ENCODE measurements at places on chromosomes 12 and 14.

- peak; percentile 44 for DNase-seq
Observed at GRCh38 chr12:49777800-49778748, 36.7 kb downstream of the TMBIM6 start.

DNA sequence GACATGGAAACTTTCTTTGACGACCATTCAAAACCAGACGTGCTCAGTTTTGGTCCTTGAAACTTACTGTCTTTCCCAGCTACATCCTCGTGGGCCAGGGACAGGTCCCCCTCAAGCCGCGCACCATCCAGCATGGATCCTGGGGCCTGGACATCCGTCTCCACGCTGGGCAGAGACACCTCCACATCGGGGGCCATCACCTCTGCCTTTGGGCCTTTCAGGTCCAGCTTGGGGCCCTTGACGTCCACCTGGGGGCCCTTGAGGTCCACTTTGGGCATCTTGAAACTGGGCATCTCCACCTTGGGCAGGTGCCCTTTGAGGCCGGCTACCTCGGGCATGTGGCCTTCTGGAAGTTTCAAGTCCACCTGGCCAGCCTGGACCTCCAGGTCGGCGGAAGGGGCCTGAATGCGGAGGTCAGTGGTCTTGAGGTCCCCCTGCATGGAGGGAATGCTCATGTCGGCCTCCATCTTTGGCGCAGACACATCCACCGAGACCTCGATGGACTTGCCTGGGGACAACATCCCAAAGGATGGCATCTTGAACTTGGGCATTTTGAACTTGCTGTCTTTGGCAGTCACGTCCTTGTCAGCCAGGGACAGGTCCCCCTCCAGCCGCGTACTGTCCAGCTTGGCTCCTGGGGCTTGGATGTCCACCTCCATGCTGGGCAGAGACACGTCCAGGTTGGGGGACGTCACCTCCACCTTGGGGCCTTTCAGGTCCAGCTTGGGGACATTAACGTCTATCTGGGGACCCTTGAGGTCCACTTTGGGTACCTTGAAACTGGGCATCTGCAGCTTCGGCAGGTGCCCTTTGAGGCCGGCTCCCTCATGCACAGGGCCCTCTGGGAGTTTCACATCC lies 17.1 kb downstream of the PLD4 start:
- no peak for DNase-seq

DNA sequence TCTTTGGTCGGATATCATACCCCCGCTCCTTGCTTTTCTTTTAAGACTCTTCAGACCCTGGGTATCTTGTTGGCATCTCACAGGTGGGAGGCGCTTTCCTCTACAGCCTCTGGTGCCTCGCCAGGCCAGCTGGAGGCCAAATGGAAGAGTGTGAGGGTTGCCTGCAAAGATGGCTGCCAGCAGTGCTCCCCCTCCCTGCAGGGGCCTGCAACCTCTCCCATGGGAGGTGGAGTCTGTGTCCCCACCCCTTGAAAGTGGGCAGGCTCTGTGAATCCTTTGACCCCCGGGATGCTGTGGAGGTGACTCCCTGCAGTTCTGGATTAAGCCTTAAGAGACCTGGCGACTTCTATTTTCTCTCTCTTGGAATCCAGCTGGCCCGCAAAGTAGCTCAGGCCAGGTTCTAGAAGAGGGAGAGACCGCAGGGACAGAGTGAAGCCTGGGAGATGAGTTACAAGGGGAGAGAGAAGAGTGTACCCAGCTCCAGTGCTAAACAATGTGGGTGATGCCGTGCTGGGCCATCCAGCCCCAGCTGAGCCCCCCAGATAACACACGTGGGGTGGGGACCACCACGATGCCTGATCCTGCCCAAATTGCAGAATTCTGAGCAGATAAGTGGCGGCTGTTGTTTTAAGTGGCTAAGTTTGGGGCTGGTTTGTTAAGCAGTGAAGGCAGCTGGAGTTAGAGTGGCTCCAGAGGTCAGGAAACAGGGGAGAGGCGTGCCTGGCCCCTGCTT lies 37.9 kb upstream of the NCOR2 start:
- no peak for DNase-seq

- no peak for DNase-seq
Observed at GRCh38 chr14:61416591-61416990, 95.2 kb downstream of the PRKCH start.

DNA sequence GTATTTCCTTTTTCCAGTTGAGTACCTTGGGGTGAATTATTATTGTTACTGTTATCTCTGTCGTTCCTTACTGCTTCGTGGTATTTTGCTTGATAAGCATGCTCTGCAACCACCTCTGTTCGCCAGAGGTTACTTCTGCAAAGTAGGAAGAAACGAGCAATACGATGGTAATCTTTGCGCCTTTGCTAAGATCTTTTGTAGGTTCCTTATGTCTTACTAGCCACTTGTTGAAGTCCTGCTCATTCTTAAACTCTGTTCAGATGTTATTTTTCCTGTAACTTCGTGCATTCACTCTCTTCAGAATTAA lies 729 bp upstream of the M6PR start:
- no peak for DNase-seq

GRCh38 chr12:11023387-11023786 lies 967 bp upstream of the TAS2R19 start:
- no peak for DNase-seq

GRCh38 chr14:88746052-88746451 lies 46.7 kb downstream of the EML5 start:
- no peak for DNase-seq

GRCh38 chr12:127559349-127560040 lies 707.5 kb upstream of the TMEM132C start:
- peak; percentile 97 for DNase-seq

DNA sequence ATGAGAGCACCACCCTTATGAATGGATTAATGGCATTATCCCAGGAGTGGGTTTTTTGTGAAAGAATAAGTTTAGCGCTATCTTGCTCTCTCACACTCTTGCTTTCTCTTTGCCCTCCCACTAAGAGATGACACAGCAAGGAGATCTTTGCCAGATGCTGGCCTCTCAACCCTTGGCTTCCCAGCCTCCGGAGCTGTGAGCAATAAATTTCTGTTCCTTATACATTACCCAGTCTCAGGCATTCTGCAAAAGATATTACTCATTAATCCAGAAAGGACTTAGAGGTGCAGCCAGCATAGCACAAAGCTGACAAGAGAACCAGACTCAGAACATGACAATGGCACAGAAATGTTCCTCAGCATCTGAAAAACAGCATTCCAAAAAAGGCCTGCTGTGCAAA lies 190.6 kb downstream of the ITPR2 start:
- peak; percentile 91 for DNase-seq

DNA sequence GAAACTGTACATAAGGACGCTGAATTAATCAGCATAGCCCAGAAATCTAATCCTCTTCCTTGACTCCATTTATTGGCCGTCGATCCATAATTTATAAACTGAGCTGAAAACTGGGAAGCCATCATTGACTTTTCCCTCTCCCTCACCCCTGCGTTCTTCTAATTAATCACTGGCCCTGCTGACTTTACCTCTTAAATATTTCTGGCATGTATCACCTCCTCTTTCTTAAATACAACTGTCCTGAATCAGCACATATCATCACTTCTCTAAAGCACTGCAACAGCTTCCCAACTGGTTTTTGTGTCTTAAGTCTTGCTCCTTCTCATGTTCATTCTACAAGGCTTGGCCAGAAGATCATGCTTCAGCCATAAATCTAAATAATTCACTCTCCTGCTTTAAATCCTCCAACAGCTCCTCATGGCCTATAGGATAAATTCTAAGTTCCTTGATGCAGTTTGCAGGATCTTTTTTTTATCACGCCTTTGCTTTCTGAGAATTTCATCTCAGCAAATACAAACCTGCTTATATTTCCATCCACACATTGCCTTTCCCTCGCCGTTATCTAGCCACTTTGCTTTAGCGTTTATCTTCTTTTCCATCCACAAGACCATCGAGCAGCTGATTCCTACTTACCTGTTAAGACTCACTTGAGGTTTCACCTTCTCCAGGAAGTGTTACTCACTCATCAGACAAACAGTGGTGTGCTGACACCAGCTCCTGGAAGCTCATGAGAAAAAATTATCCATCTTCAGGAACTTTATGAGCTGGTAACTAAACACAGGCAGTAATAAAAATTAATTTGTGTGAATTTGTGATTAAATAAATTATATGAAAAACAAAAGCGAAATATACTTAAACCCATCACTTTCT lies 295.6 kb upstream of the FLRT2 start:
- DNase-seq = peak; percentile 48

DNA sequence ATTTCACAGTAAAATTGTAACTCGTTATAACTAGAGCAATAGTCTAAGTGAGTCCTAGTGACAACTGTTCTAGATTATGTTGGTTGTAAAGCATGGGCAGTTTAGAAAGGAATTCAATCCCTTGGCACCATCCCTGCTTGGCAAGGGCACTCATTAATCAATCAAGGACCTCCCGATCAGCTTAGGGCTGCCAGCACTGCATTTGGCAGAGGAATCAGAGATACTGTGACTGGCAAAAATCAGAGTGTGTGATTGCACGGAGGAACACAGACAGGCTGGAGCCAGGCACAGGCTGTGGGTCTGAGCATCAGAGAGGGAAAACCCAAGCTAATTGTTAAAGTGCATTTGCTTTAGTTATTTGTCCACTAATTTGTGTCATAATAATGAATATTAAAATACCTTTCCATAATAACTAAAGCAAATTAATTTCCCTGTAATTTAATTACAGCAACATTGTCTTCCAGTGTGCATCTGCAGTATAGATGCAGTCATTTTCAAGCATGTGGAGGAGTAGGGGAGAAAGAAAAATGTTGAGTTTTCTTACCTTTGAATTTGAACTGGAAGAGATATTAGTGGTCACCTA lies 3.2 kb upstream of the EGLN3 start:
- DNase-seq = no peak

GRCh38 chr14:34749408-34749807 lies 35.0 kb upstream of the CFL2 start:
- DNase-seq = no peak

GRCh38 chr12:99146730-99147129 lies 500.8 kb upstream of the GARIN6 start:
- no peak for DNase-seq

GRCh38 chr14:76500011-76500410 lies 124.1 kb downstream of the ESRRB start:
- DNase-seq = no peak

GRCh38 chr12:70400124-70400523 lies 34.0 kb downstream of the KCNMB4 start:
- no peak for DNase-seq

- peak; percentile 24 for DNase-seq
Observed at GRCh38 chr14:55127460-55127951, 1.5 kb upstream of the LGALS3 start.

DNA sequence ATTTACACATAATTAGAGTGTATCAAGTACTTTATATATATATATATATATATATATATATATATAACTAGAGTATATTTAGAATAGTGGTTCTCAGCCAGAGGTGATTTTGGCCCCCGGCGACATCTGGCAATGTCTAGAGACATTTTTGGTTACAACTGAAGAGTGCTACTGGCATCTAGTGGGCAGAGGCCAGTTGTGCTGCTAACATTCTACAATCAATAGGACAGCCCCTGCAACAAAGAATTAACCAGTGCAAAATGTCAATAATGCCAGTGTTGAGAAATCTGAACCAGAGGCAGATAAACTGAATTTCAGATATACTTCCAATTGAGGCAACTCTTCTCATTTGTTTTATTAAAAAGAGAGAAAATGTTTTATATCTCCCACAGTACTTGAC lies 8.9 kb downstream of the GTF2A1 start:
- DNase-seq = peak; percentile 44
